Dermis microvascular lymphatic vessel endothelial cell (primary cell): ENCODE measurements at places on chromosomes 1 and 21. TPM values are rescaled to one million over a fixed set of nuclear protein-coding genes. Genes with fewer than 3 reads are reported as not detected.

IBA57 gene
- total RNA-seq: 6.0 and 7.3 TPM in 2 replicates

CELA2B gene
- total RNA-seq: not detected in 2 replicates

GRCh38 chr1:30416221-30416820 is 307.1 kb downstream of the MATN1 start:
- no peak for DNase-seq

DNA sequence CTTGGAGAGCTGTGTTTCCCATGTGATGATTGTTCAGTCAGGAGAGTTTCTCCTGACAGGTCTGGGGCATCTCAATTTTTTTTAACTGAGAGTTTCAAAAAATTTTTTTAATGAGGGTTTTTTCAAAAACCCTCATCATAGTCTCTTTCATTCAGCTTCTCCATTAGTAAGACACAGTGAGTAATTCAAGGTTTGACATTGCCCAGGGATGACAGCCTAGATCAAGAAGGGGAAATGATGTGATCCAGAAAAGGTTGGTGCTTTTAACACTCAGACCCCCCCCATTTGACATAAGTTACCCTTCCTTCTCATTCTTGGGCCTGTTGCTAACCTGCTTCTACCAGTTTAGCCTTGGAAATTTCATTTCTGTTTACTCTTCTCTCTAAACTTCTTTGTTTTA is 189.4 kb upstream of the HOOK1 start:
- no peak for DNase-seq

DNA sequence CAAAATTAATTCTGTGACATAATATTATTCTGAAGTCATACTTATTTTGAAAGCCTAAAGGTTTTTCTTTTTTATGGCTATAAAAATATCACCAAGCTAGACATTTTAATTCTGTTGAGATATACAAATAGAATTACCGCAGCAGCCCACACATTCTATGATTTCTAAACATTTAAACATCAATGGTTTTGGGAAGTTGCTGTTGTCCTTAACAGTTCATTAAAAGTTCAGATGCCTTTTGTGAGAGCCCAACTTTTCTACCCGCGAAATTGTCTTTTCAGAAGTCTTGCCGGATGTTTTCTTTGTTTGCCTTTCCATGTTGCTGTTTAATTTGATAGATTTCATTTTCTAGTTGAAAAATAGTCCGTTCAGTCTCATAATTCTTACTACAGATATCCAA is 40.5 kb downstream of the CDC14A start:
- DNase-seq: no peak

GRCh38 chr1:59664166-59664565 is 150.6 kb upstream of the HOOK1 start:
- DNase-seq: no peak

DNA sequence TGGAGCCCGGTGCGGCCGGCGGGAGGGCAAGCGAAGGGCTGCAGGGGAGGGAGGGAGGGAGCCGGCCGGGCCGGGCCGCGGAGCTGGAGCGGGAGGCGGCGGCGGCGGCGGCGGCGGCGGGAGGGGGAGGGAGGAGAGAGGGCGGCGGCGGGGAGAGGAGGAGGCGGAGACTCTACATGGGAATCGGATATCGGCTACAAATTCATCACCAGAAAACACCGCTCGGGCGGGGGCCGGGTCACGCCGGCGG is at the start of gene AKT3:
Gene AKT3 (minus strand): TSS at position 42 of the 250 bp plus-strand sequence. CDS start 7,073 bp downstream, outside the sequence.
- DNase-seq: peak; percentile 53
